Common myeloid progenitor, CD34-positive (primary cell): ENCODE measurements at places on chromosomes 7 and 10.

GRCh38 chr10:129741978-129742741 lies 221.9 kb downstream of the EBF3 start:
- no peaks in the 10 kb centered on the region for H3K27me3 ChIP-seq
- DNase-seq, result no peak
- H3K4me3 ChIP-seq, result no peak overlapping the region
- H3K36me3 ChIP-seq, result no peaks in the 10 kb centered on the region
- no peak overlapping the region for H3K27ac ChIP-seq
- H3K4me1 ChIP-seq, result peaks cover 3% of the 10 kb centered on the region

- H3K36me3 ChIP-seq, result no peaks in the 10 kb centered on the region
- H3K4me3 ChIP-seq, result no peak overlapping the region
- DNase-seq, result no peak
- peaks cover 23% of the 10 kb centered on the region for H3K4me1 ChIP-seq
Measured at GRCh38 chr10:5547681-5547930, 22.8 kb downstream of the CALML3 start.

DNA sequence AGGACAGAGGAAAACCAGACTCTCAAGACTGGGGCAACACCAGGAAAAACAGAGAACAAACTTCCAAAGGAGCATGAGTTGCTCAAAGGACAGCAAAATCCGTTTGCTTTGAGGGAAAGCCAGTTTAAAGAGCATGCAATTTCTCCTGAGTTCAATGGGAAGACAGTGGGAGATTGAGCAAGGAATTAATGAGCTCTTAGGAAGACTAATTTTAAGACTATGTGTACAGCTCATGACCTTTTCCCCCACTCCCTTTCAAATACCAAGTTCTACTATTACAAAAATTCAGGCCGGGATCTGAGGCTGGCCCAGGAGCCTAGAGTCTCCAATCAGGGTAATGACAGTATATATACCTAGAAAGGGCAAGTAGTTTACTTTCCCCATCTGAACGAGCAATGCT lies 79.2 kb downstream of the EPDR1 start:
- no peak overlapping the region for H3K27ac ChIP-seq
- H3K4me3 ChIP-seq, result no peak overlapping the region
- DNase-seq, result no peak
- H3K36me3 ChIP-seq, result no peaks in the 10 kb centered on the region
- H3K27me3 ChIP-seq, result no peaks in the 10 kb centered on the region

- H3K4me1 ChIP-seq, result no peaks in the 10 kb centered on the region
- H3K4me3 ChIP-seq, result no peak overlapping the region
- DNase-seq, result no peak
- H3K27ac ChIP-seq, result no peak overlapping the region
Measured at GRCh38 chr7:23422909-23423308, 47.4 kb downstream of the IGF2BP3 start.
